RWPE1 (cell line): ENCODE measurements at places on chromosomes 1 and 21.

GRCh38 chr21:41943851-41944250, 10.0 kb downstream of the C2CD2 start:
- no peak for DNase-seq

- DNase-seq = peak; percentile 17
Measured at GRCh38 chr1:230031131-230031530, 35.9 kb upstream of the GALNT2 start.

DNA sequence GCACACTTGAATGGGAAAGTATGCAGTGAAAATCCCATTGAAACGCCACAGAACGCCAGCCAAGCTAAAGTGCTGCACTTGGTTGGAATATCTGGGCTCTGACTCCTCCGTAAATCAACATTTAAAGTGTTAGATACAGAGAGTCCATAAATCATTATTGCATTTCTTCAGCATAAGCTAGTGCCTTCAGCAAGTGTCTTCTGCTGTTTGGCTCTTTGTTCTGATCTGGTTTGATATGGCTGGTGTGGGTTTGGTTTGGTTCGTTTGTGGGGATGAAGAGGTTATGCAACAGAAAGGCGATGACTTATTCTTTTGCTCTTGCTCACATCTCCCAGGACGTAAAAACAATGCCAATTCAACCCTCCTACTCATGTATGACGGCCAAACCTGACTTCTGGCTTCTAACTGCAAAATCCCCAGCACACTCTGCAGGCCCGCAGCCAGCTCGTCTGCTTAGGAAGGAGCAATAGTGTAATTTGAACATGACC, 121.8 kb upstream of the ERG start:
- DNase-seq = no peak

DNA sequence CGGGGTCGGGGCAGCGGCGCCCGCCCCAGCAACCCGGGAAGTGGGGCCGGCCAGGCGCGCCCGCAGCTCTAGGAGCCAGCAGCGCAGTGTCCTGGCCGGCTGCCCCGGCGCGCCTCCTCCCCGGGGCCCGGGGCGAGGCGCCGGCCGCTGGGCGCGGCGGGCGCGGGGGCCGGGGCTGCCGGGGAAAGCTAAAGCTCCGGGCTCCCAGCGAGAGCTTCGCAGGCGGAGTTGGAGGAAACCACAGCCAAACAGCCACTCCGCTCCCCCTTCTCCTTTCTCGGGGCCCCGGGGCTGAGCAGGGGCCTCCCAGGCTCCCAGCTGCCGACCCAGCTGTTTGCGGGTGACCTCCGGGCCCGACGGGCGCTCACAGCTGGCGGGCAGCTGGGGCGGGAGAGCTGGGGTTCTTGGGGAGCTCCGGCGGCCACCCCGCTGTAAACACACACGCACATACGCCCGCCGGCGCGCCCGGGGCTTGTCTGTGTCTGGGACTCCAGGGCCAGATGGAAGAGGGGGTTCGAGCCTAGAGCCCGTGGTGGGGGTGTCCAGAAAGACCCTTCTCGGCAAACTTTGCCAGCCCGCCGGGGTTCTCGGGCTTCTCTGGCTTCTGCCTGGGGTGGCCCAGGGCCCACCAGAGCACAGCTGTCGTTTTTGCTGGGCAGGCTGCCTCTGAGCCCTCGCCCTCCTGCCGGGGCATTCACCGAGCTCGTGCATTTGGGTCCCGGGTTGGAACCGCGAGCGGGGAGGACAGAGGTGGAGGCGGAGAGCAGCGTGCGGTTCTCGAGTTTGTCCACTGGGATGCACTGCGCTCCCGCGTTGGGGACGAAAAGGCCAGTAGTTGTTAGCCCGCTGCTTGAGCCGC, 1.5 kb downstream of the AJAP1 start:
- peak; percentile 76 for DNase-seq

- DNase-seq = no peak
Measured at GRCh38 chr1:51755437-51755836, 123.1 kb downstream of the NRDC start.

DNA sequence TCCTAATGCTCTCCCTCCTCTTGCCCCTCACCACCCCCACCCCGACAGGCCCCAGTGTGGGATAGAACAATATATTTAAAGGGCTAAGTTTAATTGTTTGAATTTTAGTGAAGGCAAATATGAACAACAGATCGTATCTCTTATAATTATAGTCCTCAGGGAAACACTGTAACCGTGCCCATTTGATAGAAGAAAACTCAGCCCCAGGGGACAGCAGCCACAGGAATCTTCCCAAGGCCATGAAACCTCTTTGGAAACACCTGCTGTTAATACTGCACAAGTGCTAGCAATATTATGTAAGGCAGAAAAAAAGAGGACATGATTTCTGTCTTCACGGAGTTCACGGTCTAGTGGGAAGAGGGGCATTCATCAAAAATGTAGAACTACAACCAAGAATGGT, 142.2 kb downstream of the URB2 start:
- DNase-seq = no peak

DNA sequence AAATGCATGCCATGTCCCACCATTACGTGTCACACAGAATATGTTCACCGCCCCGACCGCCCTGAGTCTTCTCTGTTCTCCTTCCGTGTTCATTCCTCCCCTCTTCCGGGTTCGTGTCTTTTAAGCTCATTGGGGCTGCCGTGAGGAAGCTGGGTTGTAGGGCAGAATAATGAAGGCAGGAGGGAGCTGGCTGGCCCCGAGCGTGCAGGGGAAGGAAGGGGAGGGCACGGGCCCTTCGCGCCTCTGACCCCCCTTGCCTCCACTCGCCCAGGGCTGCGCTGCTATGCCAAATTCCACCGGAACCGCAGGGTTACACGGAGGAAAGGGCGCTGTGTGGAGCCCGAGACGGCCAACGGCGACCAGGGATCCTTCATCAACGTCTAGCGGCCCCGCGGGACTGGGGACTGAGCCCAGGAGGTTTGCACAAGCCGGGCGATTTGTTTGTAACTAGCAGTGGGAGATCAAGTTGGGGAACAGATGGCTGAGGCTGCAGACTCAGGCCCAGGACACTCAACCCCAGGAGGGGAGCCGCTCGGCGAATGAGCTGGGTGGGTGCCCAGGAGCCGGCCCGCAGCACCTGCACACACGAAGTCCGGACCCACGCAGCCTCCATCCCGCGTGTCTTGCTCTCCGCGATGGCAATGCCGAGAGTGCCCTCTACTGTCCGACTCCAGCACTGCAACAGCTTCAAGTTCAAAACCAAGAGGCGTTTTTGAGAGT, 16.5 kb upstream of the AGTRAP start:
- DNase-seq = peak; percentile 25

DNA sequence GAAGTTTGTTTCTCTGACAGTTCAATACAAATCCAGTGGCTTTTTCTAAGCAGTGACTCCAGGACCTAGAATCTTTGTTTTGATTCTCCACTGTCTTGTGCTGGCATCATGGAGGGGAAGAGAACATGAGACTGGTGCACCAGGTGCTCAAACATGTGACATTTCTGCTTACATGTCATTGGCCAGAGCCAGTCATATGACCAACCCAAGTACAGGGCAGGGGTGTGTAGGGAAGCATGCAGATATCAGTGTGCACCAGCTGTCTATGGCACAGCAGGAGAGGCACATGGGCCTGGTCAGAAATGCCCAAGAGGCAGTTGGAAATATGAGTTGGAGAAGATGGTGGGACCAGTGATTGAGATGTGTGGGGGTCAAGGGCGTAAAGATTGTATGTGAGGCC, 297.0 kb downstream of the HHAT start:
- no peak for DNase-seq

DNA sequence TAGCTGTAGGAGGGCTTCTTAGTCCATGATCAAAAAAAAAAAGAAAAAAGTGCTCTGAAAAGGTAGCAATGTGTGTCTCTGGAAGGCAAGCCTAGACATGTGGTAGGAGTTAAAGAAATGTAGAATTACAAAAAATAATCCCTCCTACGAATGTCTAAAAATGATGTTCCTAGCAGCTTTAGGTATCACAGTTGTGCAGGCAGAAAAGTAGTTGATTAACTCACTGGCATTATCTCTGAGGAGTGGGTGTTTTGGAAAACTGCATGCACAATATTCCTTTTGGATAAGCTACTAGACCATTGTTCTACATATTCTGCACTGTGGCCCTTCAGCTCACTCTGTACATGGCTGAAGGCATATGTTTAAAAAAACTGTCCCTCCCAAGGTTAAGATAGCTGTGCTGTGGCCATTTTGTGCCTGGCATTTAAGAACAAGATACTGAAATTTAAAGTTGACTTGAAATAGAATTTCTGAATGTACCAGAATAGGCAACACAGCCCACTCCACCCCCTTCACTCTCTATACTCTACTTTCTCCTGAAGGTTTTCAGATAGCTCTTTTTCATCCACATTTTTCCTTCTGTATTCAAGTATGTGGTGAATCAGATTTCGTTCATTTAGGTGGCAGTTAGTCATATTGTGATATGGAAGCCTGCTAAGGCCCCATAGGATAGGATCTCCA, 463.9 kb upstream of the LRRC7 start:
- no peak for DNase-seq

DNA sequence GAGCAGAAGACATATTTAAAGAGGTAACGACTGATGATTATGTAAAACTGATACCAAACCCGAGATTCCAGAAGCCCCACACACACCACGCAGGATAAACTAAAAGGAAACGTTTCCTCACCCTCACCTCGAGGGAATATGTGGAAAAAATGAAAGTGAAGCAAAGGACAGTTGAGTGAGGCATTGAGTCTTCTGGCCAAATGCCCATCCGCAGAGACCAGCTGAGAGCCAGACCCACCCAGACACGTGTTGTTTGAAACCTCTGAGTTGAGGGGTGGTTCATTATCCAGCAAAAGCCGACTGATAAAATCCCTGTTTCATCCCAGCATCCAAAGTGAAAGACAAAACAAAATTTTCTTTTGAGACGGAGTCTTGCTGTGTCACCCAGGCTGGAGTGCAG, 29.6 kb upstream of the PCBP3 start:
- no peak for DNase-seq

GRCh38 chr1:145730900-145731299, 11.6 kb downstream of the CD160 start:
- DNase-seq = no peak

DNA sequence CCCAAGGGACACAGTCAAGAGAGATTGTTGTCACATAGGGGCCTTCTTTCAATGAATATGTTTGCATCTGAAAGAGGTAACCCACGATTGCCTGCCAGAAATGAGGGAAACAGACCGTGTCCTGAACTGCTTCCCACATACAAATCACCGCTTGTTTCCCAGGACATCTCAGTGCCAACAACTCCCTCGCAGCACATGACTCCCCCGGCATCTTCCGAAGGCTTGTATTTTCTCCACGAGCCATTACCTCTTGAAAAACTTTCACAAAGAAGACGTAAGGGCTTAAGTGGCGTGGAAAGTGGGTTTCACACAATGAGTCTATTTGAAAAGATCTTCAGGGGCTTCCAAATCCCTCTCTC, 31.6 kb upstream of the PDE9A start:
- no peak for DNase-seq

- no peak for DNase-seq
Measured at GRCh38 chr1:25973610-25974321, 24.1 kb downstream of the PAFAH2 start.

DNA sequence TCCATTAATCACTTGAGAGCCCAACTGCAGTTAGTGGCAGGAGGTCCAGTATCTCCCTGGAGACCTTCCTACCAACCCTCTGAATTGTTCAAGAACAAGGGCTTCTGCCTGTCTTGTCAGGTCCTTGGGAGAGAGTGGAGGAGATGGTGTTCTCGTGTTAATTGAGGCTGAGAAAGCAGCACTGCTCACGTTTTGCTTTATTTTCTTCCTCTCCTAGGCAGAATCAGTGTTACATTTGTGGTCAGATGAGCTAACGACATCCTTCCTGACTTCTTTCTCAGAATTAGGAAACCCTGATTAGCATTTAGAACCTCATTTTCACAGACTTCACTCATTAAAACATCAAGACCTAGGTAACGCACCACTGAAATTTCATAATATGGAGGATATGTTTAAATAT, 26.4 kb upstream of the LRIG2 start:
- DNase-seq = no peak

DNA sequence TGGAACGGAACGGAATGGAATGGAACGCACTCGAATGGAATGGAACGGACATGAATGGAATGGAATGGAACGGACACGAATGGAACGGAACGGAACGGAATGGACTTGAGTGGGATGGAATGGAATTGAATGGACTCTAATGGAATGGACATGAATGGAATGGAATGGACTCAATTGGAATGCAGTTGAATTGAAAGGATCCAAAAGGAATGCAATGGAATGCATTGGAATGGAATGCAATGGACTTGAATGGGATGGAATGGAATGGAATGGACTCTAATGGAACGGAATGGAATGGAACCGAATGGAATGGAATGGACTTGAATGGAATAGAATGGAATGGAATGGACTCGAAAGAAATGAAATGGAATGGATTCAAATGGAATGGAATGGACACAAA, 102.4 kb upstream of the OR4F16 start:
- no peak for DNase-seq

DNA sequence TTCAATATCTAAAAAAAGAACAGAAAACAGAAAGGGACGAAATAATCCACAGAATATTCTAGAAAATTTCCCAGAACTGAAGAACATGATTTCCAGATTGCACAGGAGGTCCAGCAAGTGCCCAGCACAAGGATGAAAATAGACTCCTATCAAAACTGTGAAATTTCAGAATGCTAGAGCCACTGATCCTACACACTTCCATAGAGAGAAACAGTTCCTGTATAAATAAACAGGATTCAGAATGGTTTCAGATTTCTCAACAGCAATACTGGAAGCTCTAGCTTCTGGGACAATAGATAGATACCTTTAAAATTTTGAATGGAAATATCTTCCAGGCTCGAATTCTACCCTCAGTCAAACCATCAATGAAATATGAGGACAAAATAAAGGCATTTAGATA, 4.6 kb downstream of the TARBP1 start:
- DNase-seq = no peak

- DNase-seq = no peak
Measured at GRCh38 chr1:108106775-108107174, 93.4 kb downstream of the SLC25A24 start.

GRCh38 chr1:190177555-190177954, 300.1 kb downstream of the BRINP3 start:
- no peak for DNase-seq

DNA sequence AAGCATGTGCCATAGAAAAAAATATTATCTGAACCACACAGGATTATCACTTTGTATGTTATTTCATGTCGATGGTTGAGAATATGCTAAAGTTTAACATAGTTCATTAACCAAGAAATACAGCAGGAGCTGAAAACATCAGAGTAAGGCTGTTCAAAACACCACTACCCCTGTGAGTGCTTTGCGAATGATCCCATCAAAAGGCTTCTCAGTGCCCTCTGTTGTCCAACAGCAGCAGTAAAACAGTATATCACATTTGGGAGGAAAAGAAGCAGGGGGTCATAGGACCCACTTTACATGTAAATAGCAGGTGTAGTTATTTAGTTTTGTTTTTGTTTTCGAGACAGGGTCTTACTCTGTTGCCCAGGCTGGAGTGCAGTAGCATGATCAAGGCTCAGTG, 289.4 kb upstream of the FMN2 start:
- DNase-seq = no peak

GRCh38 chr21:35900539-35900938, 159.8 kb downstream of the SETD4 start:
- DNase-seq = no peak
